ENCODE measurements at places on chromosomes 2 and 18. TPM values are rescaled to one million over a fixed set of nuclear protein-coding genes. Genes with fewer than 3 reads are reported as not detected.

The CYP1B1 gene
- 52.1 TPM for total RNA-seq

The FASTKD1 gene
- total RNA-seq = 21.2 TPM

The TRIM43B gene
- total RNA-seq = not detected

The HOXD10 gene
- total RNA-seq = not detected

The CNNM4 gene
- total RNA-seq = 10.4 TPM

The TUBB8B gene
- total RNA-seq = not detected

- DNase-seq = no peak
These were observed 123.7 kb downstream of the HNMT start for GRCh38 chr2:138087751-138088593.

DNA sequence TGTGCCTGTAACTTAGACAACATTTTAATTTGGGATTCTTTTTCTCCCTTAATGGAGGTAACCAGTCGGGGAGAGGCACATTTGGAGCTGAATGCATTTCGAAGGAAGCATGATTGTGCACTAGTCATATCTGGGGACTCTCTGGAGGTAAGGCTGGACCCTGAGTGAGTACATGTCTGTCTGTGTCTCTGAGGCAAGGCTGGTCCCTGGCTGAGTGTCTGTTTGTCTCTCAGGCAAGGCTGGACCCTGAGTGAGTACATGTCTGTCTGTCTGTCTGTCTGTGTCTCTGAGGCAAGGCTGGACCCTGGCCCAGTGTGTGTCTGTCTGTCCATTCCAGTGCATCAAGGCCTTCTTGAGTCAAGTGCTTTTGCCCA, 51.5 kb upstream of the NFATC1 start:
- no peak for DNase-seq

GRCh38 chr2:218998414-218999002, 5.3 kb upstream of the CRYBA2 start:
- DNase-seq = no peak

- no peak for DNase-seq
These were observed 78.0 kb downstream of the ESCO1 start for GRCh38 chr18:21522530-21522929.

GRCh38 chr2:63820969-63821368, 20.7 kb upstream of the UGP2 start:
- DNase-seq = no peak

GRCh38 chr2:199201539-199201938, 256.2 kb downstream of the SATB2 start:
- DNase-seq = no peak

- DNase-seq = no peak
These were observed 1287.6 kb upstream of the ZEB2 start for GRCh38 chr2:145807554-145807953.

- DNase-seq = no peak
These were observed 130.5 kb downstream of the PXDN start for GRCh38 chr2:1613731-1614354.

DNA sequence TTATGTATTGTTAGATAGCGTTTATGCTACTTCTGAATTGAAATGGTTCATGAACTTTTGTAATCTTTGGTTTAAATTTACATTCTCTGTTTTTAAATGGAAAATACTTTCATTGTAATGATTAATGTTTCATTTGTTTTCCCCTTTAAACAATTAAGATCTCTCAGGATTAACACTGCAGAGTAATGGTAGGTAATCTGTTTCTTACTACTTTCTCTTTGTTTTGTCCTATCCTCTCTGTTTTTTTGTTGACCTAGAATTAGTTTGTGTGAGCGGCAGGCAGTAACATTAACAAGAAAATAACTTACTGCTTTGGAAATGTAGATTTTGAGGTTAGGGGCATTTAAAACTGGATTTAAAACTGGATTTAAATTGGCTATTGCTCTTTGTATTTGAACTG, 19.1 kb downstream of the SMAD4 start:
- no peak for DNase-seq

DNA sequence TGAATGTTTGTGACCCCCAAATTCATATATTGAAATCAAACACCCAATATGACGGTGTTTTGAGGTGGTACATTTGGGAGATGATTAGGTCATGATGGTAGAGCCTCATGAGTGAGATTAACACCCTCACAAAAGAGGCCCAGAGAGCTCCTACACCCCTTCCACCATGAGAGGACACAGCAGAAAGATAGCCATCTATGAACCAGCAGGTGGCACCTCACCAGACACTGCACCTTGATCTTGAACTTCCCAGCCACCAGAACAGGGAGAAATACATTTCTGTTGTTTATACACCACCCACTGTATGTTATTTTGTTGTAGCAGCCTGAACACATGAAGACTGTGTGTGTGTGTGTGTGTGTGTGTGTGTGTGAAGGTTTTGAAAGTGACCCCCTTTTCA, 58.1 kb downstream of the ST3GAL5 start:
- no peak for DNase-seq

GRCh38 chr2:32617599-32618189, 10.2 kb upstream of the TTC27 start:
- DNase-seq = no peak

GRCh38 chr2:11996618-11997017, 250.2 kb downstream of the LPIN1 start:
- no peak for DNase-seq
